Suppressor macrophage treated with lipopolysaccharide for 1 hour (primary cell): ENCODE measurements at places on chromosomes 7 and 10.
A peak's percentile ranks its signal among the peaks of the same experiment; 100 is the strongest.

DNA sequence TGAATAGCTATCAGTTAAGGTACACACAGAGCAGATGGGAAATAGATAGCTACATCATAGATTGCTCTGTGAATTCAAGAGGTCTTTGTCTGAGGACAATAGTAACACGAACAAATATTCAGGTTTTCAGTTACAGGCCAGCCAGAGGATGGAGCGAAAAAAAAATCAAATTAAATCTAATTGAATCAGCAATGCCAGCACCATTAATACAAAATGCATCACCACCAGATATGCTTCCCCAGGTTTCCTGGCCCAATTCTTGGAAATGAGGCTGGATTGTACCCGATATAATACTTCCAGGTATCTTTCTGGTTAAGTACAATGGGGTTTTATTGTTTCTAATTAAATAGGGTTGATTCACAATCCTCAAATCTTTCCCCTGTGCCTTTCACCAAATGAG lies 975.8 kb upstream of the AUTS2 start:
- DNase-seq: no peak

GRCh38 chr10:82815680-82816079 lies 940.7 kb downstream of the NRG3 start:
- DNase-seq: no peak

DNA sequence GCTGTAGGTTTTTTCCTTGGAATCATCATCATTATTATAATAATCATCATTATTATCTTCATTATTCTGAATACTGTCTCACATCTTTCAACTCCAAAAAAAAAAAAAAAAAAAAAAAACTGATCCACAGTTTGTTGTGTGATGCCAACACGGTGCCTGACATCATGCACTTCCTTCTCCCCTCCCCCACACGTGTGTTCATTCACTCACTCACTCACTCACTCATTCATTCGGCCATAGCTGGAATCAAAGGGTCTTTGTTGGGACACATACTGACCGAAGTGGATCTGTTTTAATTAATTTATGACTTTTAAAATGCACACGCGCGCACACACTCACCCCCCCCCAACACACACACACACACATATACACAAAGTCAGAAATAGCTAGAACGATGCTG lies 177.8 kb downstream of the PIP4K2A start:
- DNase-seq: no peak

GRCh38 chr7:151426441-151426903 lies 13.5 kb downstream of the CRYGN start:
- no peak for DNase-seq

DNA sequence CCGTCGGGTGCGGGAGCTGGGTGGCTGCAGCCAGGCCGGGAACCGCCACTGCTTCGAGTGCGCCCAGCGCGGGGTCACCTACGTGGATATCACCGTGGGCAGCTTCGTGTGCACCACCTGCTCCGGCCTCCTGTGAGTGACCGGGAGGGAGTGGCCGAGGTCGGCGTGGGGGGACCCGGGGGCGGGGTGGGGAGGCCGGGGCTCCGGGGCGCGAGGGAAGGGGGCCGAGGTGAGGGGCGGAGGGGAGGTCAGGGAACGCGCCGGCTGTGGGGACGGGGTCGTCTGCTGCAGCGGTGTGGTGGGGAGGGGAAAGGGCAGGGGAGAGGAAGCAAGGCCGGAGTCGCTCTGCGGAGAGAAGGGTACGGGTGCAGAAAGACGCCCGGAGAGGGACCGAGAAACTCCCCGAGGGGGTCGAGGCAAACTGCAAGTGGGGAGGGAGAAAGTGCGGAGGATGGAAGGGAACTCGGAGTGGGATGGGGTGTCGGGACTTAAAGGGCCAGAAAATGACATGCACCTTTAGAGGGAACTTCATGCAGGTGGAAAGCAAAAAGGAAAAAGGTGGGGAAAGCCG lies 518 bp downstream of the AGFG2 start:
- DNase-seq: no peak

GRCh38 chr7:81260152-81260551 lies 341.3 kb upstream of the SEMA3C start:
- no peak for DNase-seq

GRCh38 chr10:122725768-122726167 lies 26.1 kb upstream of the C10orf120 start:
- no peak for DNase-seq

- DNase-seq: no peak
These were observed 216.0 kb upstream of the AGK start for GRCh38 chr7:141335164-141335563.

GRCh38 chr7:28703037-28703765 lies 254.9 kb downstream of the TRIL start:
- no peak for DNase-seq

- no peak for DNase-seq
These were observed 38.6 kb upstream of the TAS2R16 start for GRCh38 chr7:123034106-123034505.

- no peak for DNase-seq
These were observed 8.2 kb downstream of the ANKMY2 start for GRCh38 chr7:16637379-16637778.

GRCh38 chr7:107993891-107994291 lies 9.1 kb downstream of the LAMB1 start:
- DNase-seq: no peak

GRCh38 chr7:84083846-84084245 lies 110.7 kb downstream of the SEMA3A start:
- no peak for DNase-seq

- DNase-seq: peak; percentile 74
These were observed 11.5 kb downstream of the KLF6 start for GRCh38 chr10:3773460-3774017.
